ENCODE measurements at places on chromosomes 13 and 19. TPM values are rescaled to one million over a fixed set of nuclear protein-coding genes. Genes with fewer than 3 reads are reported as not detected.

DNA sequence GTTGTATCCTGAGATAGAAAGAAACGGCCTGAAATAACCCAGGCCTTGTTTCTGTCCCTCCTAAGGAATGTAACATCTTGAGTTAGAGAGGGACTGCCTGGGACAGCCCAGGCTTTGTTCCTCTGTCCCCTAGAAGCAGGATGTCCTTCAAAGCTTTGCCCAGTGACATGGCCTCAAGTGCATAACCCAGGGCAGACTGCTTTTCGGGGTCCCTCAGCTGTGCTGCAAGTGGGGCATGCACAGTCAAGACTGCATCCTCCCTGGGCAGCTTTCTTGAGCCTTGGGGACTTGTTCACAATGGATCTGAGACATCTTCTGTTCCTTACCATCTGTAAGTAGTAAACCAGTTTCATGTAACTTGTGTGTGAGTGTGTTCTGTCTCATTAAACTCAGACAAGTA lies 7.5 kb upstream of the EPSTI1 start:
- no peak for DNase-seq

Gene APOC1
- 1.2 TPM for total RNA-seq

Gene ZNF682
- 15.5 TPM for total RNA-seq

DNA sequence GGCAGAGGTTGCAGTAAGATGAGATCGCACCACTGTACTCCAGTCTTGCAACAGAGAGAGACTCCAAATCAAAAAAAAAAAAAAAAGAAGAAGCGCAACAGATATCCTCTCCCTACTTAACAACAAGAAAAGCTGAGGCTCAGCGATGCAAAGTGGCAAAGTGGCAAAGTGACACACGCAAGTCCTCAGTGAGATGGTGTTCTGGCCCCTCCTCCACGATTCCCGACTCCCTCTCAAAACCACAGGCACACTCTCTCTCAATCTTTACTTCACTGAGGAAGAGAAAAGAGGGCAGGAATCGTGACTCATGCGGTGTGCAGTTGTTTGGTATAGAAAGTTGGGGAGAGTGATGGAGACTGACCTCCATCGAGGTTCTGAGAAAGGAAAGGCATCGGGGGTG lies 12.6 kb downstream of the FFAR2 start:
- DNase-seq: no peak

GRCh38 chr13:114089751-114090400 lies 42.5 kb downstream of the RASA3 start:
- DNase-seq: no peak

Gene ZNF99
- total RNA-seq: 0.07 TPM

Gene FPR3
- 0.20 TPM for total RNA-seq

DNA sequence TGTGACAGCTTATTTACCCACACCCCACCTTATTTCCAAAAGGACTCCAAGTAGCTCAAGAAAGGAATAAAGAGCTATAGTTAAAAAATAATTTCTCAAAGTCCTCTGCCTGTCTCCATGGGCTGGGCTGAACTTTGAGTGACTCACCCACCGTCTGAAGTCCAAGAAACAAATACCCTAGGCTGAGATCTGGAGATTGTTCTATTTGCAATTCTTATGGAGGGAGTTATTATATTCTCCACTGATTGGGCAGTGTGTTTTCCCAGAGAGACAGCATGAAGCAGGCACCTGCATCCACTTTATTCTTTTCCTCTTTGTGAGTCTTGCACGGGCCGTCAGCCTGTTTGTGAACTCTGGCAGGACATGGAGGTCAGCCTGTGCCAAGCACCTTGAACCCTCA lies 63.2 kb downstream of the SHISA2 start:
- no peak for DNase-seq

- DNase-seq: no peak
Observed at GRCh38 chr13:113941571-113942191, 32.2 kb downstream of the C13orf46 start.

Gene ZNF43
- total RNA-seq: 52.4 TPM

Gene APOC4
- total RNA-seq: not detected

DNA sequence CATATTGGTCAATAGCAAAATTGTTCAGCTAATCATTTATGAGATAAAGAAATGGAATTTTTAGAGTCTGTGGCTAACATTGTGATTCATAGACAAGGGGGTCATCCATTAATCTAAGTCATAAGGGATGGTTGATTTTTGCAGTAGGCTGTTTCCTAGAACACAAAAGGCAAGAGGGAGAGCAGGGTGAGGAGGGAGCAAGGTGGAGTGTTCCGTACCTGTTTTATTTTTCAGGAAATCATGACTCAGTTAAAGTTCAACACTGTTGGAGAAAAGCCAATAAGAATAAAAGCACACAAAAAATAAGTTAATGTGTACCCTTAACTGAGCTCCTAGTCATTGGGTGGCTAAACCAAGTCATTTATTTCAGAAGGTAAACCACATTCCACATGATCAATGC lies 512.4 kb upstream of the ATXN8OS start:
- no peak for DNase-seq

Gene FFAR1
- 5.1 TPM for total RNA-seq

Gene NUFIP1
- 6.6 TPM for total RNA-seq

- no peak for DNase-seq
Observed at GRCh38 chr19:52778811-52779210, 7.8 kb downstream of the ZNF600 start.

GRCh38 chr13:95463531-95463930 lies 89.0 kb upstream of the CLDN10 start:
- no peak for DNase-seq

- no peak for DNase-seq
Observed at GRCh38 chr13:33575378-33575777, 242.6 kb upstream of the RFC3 start.

Gene TBXA2R
- 0.47 TPM for total RNA-seq

Gene S1PR2
- 5.6 TPM for total RNA-seq

DNA sequence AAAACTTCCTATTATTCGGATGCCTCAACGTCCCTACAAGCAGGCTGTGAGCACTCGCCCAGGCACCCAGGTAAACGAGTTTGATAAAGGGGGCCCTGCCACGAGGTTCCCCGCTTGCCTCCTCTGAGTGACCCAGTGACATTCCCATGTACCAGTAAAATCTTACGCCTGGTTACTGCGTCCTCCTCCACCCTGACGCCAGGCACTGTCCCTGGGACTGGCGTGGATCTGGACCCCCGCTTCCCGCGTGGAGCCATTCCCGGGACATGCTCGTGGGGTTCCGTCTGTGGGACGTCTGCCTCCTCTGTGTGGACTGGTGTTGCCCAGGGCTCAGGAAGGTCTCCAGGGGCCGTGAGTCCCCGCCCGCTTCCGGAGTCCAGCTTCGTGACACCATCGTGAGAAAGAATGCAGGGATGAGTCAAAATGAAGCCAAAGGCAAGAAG lies 407 bp upstream of the ZNF550 start:
- no peak for DNase-seq

Gene RFX2
- total RNA-seq: 5.2 TPM

Gene ZNF667
- 2.0 TPM for total RNA-seq

Gene ZNF350
- 35.2 TPM for total RNA-seq

GRCh38 chr13:36954542-36954941 lies 34.5 kb upstream of the SMAD9 start:
- DNase-seq: no peak

DNA sequence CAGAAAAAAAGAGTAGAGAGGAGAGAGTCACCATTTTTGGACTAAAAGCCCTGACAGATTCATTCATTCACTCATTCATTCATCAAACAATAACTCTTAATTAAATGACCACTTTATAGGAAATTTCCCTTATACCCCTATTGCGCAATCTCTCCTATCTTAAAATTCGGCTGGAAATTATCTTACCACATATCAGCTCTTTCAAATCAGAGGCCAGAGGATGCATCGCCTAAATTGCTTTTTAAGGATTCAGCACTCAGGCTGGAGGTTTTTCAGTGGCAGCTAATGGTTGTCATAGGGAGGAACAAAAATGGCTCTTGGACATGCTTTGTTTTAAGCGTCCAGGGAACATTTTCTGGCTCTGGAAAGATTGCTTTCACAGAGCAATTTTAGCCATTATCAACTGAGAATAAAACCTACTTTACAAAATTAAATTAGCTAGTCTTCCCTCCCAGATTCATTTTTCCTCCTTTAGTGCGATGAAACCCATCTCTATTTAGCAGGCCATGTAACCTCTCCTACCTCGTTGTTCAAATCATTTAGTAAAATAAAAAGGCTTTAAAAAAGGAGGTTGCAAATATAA lies 115.2 kb downstream of the OLFM4 start:
- no peak for DNase-seq

DNA sequence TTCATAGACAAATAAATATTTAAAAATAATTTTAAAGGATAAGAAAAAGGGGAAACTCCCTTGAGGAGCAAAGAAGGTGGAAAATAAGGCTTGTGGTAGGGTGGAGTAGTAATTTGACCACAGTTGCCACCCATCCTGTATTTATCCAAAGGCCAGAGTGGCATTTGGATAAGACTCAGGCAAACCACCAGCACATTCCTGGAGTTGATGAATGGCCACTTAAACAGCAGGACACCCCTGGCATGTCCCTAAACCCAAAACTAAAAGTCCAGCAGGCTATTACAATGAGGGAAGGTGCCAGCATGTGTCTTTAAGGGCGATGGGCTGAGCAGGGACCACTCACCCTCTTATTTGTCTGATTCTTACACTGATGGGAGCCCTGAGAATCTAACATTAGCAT lies 9.8 kb upstream of the FRY start:
- no peak for DNase-seq

GRCh38 chr13:50494138-50494537 lies 349.4 kb downstream of the DLEU7 start:
- no peak for DNase-seq

GRCh38 chr19:54389553-54389952 lies 24.8 kb upstream of the LAIR1 start:
- no peak for DNase-seq

Gene JAK3
- 256 TPM for total RNA-seq

DNA sequence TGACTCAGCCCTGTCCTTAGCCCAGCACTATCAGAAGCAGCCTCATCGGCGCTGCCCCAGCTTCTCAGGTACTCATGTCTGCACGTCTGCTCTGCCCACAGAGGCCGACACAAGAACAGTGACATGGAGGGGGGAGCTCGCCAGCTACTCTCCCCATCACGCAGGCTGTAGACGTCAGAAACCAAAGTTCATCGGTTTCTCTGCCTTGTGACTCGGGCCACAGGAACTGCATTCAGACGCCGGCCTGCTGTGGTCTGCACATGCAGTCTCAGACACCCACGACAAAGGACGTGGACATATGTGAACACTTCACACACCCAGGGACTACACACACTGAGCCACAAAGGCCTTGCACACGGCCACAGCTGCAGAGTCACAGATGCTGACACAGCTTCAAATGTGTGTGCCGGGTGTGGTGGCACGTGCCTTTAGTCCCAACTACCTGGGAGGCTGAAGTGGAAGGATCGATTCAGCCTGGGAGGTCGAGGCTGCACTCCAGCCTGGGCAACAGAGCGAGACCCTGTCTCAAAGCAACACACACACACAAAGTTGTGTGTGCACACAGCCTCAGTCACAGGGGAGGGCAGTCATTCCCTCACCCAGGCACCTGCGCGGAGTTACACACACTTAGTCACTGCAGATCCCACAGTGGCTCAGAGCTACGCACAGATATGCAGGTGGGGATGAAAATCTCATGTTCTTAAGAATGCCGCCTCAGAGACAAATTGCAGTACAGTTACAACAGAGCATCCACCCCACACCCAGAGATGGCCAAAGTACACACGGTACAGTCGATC lies 4.9 kb upstream of the ZFP36 start:
- peak; percentile 45 for DNase-seq

GRCh38 chr13:107964395-107964794 lies 250.9 kb downstream of the LIG4 start:
- DNase-seq: no peak

DNA sequence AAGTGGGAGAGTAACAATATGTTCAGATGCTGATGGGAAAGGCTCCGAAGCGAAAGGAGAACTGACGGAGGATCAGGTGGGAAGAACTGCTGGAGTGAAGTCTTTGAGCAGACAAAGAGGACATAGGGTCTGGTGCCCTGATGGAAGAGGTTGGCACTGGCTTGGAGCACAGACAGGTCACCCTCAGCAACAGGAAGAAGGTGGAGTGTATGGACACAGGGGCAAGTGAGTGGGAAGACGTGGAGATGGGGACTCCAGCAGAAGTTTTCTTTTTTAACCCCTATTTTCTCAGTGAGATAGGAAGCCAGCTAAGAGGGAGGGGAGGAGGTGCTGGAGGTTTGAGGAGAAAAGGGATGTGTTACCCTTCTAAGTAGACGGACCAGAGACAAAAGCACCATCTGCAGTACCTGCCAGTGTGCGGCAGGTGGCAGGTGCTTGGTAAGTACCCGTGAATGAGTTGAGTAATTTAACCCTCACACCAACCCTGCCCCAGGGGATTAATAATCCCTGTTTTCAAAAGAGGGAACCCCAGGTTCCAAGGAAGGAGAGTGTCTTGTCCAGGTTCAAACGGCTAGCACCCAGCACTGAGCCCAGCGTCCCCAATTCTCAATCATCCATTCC lies 11.2 kb downstream of the HAS1 start:
- no peak for DNase-seq

Gene KCTD12
- 4.5 TPM for total RNA-seq

Gene IGFL1
- not detected for total RNA-seq

DNA sequence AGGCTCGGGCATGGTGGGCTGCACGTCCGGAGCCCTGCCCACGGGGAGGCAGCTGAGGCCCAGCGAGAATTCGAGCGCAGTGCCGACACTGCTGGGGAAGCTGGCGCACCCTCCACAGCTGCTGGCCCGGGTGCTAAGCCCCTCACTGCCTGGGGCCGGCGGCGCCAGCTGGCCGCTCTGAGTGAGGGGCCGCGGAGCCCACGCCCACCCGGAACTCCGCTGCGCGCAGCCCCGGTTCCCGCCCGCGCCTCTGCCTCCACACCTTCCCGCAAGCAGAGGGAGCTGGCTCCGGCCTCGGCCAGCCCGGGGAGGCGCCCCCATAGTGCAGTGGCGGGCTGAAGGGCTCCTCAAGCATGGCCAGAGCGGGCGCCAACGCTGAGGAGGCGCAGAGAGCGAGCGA lies 2080.4 kb downstream of the PCDH9 start:
- no peak for DNase-seq

DNA sequence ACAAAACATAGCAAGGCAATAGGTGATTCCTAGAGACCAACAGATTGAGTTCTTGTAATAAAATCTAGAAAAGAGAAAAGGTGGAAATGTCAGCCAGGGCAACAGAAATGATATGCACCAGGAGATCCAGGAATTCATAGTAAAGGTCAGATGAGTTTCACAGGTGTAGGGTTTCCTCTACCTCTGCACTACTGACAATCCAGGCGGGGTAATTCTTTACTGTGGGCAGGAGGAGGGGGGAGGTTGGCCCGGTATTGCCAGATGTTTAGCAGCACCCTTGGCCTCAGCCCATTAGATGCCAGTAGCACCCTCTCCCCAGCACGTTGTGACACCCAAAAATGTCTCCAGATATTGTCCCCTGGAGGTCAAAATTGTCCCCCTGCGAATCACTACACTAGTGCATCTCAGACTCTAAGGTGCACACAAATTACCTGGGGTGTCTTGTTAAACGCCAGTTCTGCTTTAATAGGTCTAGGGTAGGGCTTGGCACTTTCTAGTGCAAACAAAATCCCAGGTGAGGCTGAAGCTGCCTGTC lies 3.5 kb upstream of the UBAC2 start:
- no peak for DNase-seq

Measured in activated B cell treated with CpG ODN at 0.5 μM for 24 hours (primary cell).